CD4-positive, alpha-beta T cell (primary cell): ENCODE measurements at places on chromosomes 13 and 19. TPM values are rescaled to one million over a fixed set of nuclear protein-coding genes. Genes with fewer than 3 reads are reported as not detected.

RFPL4AL1 gene
- total RNA-seq = not detected

FPR1 gene
- total RNA-seq = 1.2 TPM

SLC44A2 gene
- total RNA-seq = 151 TPM

MAP3K10 gene
- 21.7 TPM for total RNA-seq
